ENCODE measurements at places on chromosomes 3 and 15. TPM values are rescaled to one million over a fixed set of nuclear protein-coding genes. Genes with fewer than 3 reads are reported as not detected.
A peak's percentile ranks its signal among the peaks of the same experiment; 100 is the strongest.

DNA sequence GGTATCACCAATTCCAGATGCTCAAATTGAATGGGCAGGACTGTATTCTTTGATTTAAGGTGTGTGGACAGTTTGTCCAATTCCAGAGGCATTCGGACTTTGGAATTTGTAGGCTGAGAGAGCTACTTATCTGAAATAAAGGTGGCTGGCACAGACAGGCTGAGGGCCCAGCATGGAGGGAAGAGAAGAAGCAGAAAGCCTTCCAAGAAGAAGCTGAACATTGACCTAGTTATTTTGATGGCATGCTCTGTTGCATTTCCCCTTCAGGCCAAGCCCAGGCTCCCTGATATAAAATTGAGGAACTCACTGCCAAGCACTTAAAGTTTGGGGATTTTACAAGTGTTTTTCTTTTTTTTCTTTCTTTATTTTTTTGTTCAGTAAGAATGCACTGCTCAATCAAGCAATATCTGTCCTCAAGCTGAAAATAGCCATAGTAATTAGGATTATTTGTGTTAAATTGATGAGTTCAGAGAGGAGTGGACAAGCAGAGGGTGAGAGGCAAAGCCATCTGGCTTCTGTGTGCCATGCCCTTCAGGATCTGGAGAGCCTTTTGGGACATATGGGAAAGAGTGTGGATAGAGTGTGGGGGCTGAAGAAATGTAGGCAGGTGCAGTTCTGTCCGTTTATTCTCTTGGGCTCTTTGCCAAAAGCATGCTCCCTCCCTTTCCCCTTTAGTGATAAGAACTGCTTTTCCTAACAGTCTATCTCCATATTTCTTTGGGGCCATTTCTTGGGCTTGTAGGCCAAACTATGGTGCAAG lies 148.9 kb downstream of the OXSM start:
- H3K36me3 ChIP-seq, result no peaks in the 10 kb centered on the region
- H3K27me3 ChIP-seq, result no peaks in the 10 kb centered on the region
- no peak overlapping the region for H3K27ac ChIP-seq
- DNase-seq, result no peak
- H3K4me3 ChIP-seq, result no peak overlapping the region

GRCh38 chr3:170247875-170248274 lies 25.7 kb downstream of the PRKCI start:
- peaks cover 16% of the 10 kb centered on the region for H3K36me3 ChIP-seq
- H3K27ac ChIP-seq, result no peak overlapping the region
- H3K27me3 ChIP-seq, result no peaks in the 10 kb centered on the region
- no peaks in the 10 kb centered on the region for H3K4me1 ChIP-seq
- no peak overlapping the region for H3K4me3 ChIP-seq
- DNase-seq, result no peak

DNA sequence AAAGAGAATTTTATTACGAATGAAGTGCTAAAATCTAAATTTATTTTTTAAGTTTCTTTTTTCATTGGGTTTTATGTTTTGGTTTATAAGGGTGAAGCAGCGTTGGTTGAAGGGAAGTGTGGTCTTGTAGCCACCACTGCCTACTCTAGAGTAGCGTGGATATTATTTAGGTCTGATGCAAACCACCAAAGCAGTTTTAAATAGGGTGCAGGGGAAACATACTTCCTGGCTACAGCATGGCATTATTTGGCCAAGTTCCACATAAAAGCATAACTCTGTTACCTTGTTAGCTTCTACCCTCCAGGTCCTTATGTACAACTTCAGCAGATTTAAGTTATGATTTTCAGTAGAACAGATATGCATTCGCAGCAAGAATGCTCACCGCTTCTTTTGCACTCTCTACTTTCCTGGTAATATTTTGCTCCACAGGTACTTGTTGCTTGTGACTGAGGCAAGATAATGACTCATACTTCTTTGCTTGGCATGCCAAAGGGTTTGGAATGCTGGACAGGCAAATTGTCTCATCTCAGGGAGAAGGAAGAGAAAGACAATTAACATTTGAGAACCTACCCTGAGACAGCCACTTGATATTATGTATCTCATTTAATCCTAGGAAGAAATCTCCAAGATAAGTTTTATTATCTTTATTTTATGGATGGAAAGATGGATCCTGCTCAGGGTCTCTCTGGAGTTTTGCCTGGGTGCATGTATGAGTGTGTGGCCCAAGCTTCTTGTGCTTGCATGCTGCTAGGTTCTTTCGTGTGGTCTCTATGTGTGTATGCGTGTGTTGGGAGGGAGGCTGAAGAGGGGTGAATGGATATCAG lies 5.4 kb downstream of the TGFBR2 start:
- H3K4me3 ChIP-seq, result peak overlapping the region; percentile 61
- H3K27me3 ChIP-seq, result no peaks in the 10 kb centered on the region
- no peaks in the 10 kb centered on the region for H3K36me3 ChIP-seq
- peak overlapping the region; percentile 100 for H3K27ac ChIP-seq
- DNase-seq, result no peak

DNA sequence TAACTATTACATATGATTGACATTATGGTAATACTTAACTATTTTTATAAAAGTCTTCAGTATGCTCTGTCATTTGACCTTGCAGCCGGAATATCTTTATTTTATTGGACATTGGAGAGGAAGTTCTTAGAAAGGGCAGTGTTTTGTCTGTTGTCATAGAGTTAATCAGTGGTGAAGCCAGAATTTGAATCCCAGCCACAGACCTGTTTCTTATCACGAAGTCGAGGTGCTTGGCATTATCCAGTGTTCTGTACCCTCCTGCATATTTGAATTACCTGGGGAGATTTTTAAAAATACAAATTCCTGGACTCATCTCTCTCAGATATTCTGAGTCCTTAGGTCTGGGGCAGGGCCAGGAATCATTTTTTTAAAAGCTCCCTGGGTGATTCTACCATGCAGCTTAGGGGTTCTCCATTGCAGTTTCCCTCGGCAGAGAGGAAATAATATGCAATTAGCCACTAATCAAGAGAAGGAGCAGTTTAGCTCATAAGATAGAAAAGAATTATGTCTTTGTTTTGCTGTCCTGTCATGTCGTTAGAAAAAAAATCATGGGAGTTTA lies 195.6 kb upstream of the CFAP20DC start:
- no peaks in the 10 kb centered on the region for H3K27me3 ChIP-seq
- H3K4me1 ChIP-seq, result peaks cover 10% of the 10 kb centered on the region
- H3K4me3 ChIP-seq, result no peak overlapping the region
- no peaks in the 10 kb centered on the region for H3K36me3 ChIP-seq

DNA sequence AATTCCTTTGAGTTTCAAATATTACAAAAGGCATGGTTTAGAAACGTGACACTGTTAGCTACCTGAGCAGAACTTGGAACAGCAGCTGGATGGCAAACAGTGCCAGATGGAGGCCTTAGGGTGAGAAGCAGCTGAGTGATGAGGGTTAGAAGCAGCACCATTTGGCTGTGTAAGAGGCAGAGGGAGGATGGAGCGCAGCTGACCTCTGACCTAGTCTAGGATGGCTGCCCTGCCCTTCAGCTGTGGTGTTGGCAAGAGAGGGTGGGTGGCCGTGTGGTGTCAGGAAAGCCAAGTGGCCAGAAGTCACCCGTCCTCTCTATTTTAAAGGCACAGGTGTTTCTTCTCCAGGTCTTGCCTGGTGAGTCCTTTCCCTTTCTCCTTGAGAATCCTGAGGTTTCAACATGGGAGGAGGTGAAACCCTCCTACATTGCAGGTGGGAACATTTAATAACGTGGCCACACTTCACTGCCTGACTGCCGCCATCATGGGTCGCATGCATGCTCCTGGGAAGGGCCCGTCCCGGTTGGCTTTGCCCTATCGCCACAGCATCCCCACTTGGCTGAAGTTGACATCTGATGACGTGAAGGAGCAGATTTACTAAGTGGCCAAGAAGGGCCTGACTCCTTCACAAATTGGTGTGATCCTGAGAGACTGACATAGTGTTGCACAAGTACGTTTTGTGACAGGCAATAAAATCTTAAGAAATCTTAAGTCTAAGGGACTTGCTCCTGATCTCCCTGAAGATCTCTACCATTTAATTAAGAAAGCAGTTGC lies 17.6 kb downstream of the BCL2L10 start:
- no peak for DNase-seq
- H3K4me1 ChIP-seq, result no peaks in the 10 kb centered on the region
- no peaks in the 10 kb centered on the region for H3K27me3 ChIP-seq
- H3K27ac ChIP-seq, result no peak overlapping the region
- H3K4me3 ChIP-seq, result no peak overlapping the region

DNA sequence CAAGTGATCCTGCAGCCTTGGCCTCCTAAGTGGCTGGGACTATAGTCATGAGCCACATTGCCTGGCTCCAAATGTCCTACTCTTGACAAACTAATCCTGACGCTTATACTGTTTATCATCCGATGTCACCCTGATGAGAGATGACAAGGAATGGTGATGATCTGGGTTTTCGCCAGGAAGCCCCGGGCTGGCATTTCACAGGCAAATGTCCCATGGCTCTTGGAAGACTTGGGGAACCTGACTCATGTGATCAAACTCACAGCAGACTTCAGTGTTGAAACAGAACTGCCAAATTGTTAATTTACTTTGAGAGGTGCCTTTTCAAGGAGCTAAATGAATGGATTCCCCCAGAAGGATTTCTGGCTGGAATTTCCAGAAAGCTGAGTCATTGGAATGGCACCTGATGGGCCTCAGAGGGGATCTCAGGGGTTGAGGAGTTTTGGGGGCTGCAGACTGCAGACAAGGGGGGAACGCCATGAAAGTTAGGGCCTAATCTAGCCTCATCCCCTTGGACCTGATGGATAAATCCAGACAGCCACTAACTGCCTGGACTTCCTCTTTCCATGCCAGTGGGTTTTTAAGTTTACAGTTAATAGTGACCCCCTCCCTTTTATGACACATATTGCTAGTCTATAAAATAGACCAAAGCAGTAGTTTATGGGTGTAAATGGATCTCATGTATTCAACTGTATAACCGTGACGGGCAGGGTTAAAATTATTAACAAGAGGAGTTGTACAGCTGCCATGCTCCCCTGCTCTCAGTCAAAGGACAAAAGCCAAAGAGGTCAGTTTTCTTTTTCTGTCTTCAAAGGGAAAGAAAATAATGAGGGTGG lies 146.6 kb downstream of the CHSY1 start:
- no peak overlapping the region for H3K27ac ChIP-seq
- peak; percentile 7 for DNase-seq
- no peak overlapping the region for H3K4me3 ChIP-seq
- no peaks in the 10 kb centered on the region for H3K36me3 ChIP-seq
- H3K4me1 ChIP-seq, result no peaks in the 10 kb centered on the region

GRCh38 chr3:157355276-157355675 lies 81.4 kb upstream of the PTX3 start:
- H3K4me3 ChIP-seq, result no peak overlapping the region
- H3K27ac ChIP-seq, result no peak overlapping the region
- H3K36me3 ChIP-seq, result no peaks in the 10 kb centered on the region
- DNase-seq, result no peak

- H3K36me3 ChIP-seq, result no peaks in the 10 kb centered on the region
- no peak overlapping the region for H3K4me3 ChIP-seq
- DNase-seq, result peak; percentile 50
- H3K27ac ChIP-seq, result no peak overlapping the region
- H3K4me1 ChIP-seq, result no peaks in the 10 kb centered on the region
- no peaks in the 10 kb centered on the region for H3K27me3 ChIP-seq
Observed at GRCh38 chr3:134904241-134904771, 109.2 kb downstream of the EPHB1 start.

DNA sequence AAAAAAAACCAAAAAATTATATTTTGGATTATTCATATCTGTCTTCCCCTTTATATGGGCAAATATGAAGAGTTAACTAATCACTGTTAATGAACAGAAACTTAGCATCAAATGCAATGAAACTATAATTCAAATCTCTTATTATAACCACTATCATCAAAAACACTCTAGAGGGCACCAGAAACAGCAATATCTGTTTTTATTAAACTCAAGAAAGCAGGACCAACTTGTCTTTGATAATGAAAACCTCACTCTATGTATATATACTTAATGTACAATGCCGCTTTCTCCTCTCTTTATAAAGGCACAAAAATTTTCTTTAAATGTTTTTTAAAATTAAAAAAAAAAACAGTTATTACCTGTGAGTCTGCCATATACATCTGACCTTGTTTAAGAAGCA lies 92.7 kb downstream of the UACA start:
- H3K4me3 ChIP-seq, result no peak overlapping the region
- peaks cover 24% of the 10 kb centered on the region for H3K36me3 ChIP-seq
- H3K27ac ChIP-seq, result no peak overlapping the region
- no peak for DNase-seq
- peaks cover 40% of the 10 kb centered on the region for H3K4me1 ChIP-seq

GRCh38 chr3:115660646-115661337 lies 37.5 kb downstream of the GAP43 start:
- no peaks in the 10 kb centered on the region for H3K27me3 ChIP-seq
- no peaks in the 10 kb centered on the region for H3K36me3 ChIP-seq
- peaks cover 23% of the 10 kb centered on the region for H3K4me1 ChIP-seq
- H3K4me3 ChIP-seq, result no peak overlapping the region
- no peak for DNase-seq

- no peaks in the 10 kb centered on the region for H3K4me1 ChIP-seq
- H3K27ac ChIP-seq, result no peak overlapping the region
- DNase-seq, result no peak
- H3K4me3 ChIP-seq, result no peak overlapping the region
- H3K27me3 ChIP-seq, result no peaks in the 10 kb centered on the region
- H3K36me3 ChIP-seq, result no peaks in the 10 kb centered on the region
Observed at GRCh38 chr3:72666447-72666755, 181.8 kb downstream of the SHQ1 start.

GRCh38 chr3:184371570-184372018 lies 6.4 kb downstream of the THPO start:
- H3K27ac ChIP-seq, result peak overlapping the region; percentile 29
- peaks cover 3% of the 10 kb centered on the region for H3K36me3 ChIP-seq
- DNase-seq, result peak; percentile 86
- H3K4me1 ChIP-seq, result peaks cover 6% of the 10 kb centered on the region
- H3K27me3 ChIP-seq, result no peaks in the 10 kb centered on the region

DNA sequence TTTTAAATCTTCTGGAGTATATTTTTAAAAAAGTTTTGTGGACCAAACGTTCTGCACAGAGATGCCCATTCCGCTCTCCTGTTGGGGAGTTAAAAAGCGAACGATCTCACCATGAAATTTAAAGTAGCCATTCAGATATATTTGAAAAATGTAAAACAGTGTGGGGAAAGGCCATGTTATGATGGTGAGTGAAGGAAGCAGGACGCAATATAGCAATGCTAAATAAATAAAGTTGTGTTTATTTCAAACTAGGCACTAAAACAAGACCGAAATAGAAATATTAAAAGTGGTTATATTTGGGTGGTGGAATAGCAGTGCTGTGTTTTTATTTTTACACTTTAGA lies 327 bp upstream of the CCDC13 start:
- H3K4me3 ChIP-seq, result peak overlapping the region; percentile 67
- H3K27ac ChIP-seq, result peak overlapping the region; percentile 91
- no peak for DNase-seq
- no peaks in the 10 kb centered on the region for H3K36me3 ChIP-seq

GRCh38 chr3:131282379-131282778 lies 99.2 kb upstream of the NUDT16 start:
- H3K36me3 ChIP-seq, result no peaks in the 10 kb centered on the region
- H3K4me1 ChIP-seq, result no peaks in the 10 kb centered on the region
- H3K27ac ChIP-seq, result no peak overlapping the region

- DNase-seq, result no peak
- no peaks in the 10 kb centered on the region for H3K27me3 ChIP-seq
- no peaks in the 10 kb centered on the region for H3K4me1 ChIP-seq
- no peak overlapping the region for H3K4me3 ChIP-seq
- H3K27ac ChIP-seq, result no peak overlapping the region
- H3K36me3 ChIP-seq, result no peaks in the 10 kb centered on the region
Observed at GRCh38 chr15:29938361-29939335, 116.4 kb upstream of the TJP1 start.

Gene MST1R
- total RNA-seq, result 7.7 TPM

Gene ZDHHC19
- total RNA-seq, result 7.9 TPM

Gene SLC12A1
- total RNA-seq, result not detected

All from spleen (tissue), 13 donors.